ENCODE measurements at places on chromosomes 6 and 20.

- DNase-seq, result no peak
Observed at GRCh38 chr6:44575644-44576043, 188.1 kb downstream of the CDC5L start.

DNA sequence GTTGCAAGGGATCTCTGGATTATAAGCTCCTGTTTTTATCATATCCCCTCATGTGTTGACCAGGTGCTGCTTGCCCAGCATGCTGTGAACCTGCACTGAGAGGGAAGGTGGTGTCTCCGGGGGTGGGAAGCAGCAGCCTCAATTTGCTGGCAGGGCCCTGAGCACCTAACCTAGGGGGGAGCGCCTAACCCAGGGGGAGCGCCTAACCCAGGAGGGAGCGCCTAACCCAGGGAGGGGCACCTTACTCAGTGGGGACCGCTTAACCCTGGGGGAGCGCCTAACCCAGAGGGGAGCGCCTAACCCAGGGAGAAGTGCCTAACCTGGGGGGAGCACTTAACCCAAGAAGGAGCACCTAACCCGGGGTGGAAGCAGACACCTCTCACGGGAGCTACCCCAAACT lies 83.3 kb upstream of the QKI start:
- DNase-seq, result no peak

DNA sequence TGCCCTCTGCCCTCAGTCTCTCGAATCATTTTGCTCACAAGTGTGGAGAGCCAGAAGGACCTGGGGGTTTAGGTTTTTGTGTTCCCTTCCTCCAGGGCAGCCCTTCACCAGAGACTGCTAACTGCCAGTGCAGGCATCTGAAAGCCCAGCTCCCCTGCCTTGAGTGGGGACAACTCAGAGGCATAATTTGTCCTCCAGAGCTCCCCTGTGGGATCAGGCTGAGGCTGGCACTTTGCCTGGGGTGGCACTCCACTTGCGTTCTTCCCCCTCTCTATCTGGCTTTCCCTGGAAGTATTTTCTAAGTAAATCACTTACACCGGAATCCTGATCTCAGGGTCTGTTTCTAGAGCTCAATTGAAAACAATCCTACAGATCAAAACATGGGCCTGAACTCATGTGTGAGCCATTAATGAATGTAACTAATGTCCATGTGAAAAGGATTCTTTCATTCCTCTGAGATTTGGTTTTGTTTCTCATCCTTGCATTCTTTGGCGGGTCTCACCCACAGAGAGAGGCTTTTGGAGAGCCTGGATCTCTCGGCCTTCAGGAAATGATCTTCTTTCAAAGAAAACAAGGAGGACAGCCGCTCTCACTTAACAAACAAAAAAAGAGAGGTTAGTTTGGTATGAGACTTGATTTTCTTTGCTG lies 125.7 kb upstream of the RIPOR2 start:
- DNase-seq, result no peak

DNA sequence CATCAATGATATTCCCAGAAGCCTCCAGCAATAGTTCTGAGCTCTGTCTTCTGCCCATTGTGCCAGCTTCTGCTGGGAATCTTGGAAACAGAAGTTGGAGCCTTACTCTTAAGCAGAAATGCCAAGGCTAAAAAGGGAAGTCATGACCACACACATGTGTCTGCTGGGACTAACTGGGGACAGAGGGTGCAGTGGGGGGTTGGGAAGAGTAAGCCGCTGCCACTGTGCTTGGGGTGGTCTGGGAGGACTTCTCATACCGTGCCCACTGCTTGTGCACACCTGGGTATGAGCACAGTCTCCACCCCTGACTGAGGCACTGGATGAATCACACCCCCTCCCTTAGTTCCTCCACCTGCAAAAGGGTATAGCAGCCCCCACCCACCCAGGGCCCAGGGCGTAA lies 90.7 kb downstream of the CDC5L start:
- no peak for DNase-seq

DNA sequence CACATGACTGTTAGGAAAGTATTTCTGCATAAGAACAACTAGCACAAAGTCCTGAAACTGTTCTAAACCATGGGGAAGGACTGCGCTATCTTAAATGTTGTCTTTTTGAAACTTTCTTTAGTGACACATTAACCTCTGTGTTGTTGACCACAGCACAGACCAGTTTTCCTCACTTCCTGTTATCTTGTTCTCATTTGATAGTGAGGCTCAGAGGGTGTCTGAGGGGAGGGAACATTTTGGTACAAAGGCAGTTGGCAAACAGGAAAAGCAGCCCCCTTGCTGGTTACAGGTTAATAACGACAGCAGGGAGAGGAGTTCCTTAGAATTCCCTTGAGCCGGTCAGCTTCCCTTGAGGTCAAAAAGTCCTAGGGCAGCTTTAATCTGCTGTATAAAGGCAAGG lies 143.5 kb upstream of the BMP2 start:
- no peak for DNase-seq

GRCh38 chr6:219641-220198 lies 72.6 kb upstream of the DUSP22 start:
- DNase-seq, result no peak

GRCh38 chr6:11232770-11233626 lies 530 bp upstream of the NEDD9 start:
- DNase-seq, result no peak

GRCh38 chr6:14880052-14880451 lies 365.8 kb upstream of the JARID2 start:
- no peak for DNase-seq

GRCh38 chr6:101845621-101846020 lies 452.1 kb downstream of the GRIK2 start:
- no peak for DNase-seq

- DNase-seq, result no peak
Observed at GRCh38 chr20:17912916-17913315, 55.7 kb downstream of the SNX5 start.

- no peak for DNase-seq
Observed at GRCh38 chr20:54716174-54716747, 240.9 kb downstream of the DOK5 start.

DNA sequence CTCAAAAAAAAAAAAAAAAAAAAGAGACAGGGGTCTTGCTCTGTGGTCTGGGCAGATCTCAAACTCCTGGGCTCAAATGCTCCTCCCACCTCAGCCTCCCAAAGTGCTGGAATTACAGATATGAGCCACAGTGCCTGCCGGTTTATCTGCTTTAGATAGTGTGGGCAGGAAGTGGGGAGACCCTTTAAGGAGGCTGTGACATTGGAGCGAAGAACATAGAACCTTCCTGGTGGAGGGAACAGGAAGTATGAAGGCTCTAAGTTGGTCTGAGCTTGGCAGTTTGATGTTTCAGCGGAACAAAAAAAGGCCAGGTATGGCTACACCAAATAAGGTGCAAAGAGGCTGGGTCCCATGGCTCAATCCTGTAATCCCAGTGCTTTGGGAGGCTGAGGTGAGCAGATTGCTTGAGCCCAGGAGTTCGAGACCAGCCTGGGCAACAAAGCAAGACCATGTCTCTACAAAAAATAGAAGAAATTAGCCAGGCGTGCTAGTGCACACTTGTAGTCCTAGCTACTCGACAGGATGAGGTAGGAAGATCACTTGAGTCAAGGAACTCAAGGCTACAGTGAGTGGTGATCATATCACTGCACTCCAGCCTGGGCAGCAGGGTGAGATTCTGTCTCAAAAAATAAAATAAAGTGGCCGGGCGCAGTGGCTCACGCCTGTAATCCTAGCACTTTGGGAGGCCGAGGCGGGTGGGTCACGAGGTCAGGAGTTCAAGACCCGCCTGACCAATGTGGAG lies 8.7 kb upstream of the ZMYND8 start:
- no peak for DNase-seq

DNA sequence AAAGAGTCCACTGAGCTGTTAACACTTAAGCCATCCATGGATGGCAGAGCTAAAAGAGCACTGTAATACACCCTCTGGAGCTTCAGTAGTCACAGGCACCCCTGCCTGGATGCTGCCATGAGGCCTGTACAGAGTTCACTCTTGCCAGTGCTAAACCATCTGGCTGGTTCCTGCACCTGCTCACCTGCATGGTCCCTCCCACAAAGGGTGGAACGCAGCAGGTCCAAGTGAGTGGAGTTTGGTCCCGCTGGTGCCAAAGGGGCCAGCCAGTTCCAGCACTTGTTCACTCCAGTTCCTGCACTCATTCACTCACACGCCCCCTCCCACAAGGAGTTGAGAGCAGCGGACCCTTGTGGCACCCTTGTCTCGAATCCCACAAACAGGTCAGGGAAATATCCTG lies 503.5 kb downstream of the HACE1 start:
- DNase-seq, result no peak

DNA sequence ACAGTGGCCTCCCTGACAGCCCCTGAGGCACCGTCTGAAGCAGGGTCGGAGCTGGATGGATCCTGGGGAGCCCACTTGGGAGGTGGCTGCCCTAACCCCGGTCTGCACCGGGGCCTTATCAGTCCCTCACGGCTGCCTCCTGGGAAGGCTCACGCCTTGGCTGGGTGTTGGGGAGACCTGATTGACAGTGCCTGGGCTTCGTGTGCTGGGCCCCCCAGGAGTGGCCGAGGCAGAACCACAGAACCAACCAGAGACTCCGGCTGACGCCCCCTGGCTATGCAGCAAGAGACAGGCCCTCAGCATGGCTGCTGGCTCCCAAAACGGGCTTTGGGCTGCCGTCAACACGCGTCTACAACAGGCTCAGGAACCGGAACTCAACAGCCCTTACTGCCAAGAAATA lies 219.6 kb downstream of the TAF4 start:
- DNase-seq, result no peak

DNA sequence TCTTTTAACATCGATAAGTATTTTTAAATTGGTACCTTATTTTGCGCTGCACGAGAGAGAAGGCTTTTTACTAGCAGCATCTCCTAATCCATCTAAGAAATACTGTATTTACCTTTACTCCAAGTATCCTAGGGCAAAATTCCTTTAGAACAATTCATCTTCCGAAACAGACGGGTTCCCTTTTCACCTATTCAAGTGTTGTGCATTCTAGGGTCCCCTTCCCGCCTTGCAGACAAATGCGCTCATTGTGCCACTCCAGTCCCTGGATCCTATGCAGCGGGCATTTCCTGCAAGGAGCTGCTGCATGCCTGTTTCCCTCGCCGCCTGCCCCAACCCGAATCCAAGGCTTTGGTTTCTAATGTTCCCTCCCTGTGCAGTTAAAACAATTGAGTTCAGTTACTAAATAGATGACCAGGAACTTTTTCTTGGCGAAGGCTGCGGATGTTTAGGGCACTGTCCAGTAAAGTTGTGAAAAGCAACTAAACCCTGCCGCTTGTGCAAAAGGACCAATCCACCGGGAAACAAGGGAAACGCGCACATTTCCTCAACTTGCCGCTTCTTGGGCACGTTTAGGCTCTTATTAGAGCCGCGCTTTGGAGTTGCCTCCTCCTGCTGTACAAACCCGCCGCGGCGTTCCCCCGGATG lies 556 bp upstream of the SCAF8 start:
- DNase-seq, result peak; percentile 4

- DNase-seq, result no peak
Observed at GRCh38 chr6:34851361-34851760, 36.5 kb downstream of the TAF11 start.

DNA sequence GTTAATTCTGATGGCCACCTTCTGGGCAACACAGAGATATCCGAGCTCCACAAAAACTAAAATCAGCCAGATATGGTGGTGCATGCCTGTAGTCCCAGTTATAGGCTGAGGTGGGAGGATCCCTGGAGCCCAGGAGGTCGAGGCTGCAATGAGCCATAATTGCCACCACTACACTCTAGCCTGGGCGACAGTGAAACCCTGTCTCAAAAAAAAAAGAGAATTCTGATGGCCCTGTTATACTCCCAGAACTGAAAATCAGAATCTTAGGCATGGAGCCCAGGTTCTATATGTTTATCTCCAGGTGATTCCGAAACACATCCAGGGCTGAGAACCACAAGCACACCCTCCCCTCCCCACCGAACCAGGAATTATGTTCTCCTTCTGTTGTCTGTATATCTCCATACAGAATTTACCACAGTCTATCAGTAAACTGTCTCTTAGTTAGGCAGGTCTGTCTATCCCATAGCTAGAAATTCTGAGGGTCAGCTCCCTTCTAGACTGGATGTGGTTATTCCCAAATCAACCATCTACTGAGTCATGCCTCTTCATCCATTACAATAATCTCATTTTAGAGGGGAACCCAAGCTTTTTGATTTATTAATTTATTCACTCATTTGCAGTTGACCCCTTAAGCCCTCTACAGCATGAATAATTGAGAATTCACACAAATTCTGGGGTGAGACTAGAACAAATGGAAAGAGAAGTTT lies 24.8 kb upstream of the CCND3 start:
- no peak for DNase-seq

- DNase-seq, result no peak
Observed at GRCh38 chr6:82607998-82608725, 244.5 kb downstream of the TPBG start.

- no peak for DNase-seq
Observed at GRCh38 chr20:41717483-41717882, 99.3 kb upstream of the CHD6 start.

DNA sequence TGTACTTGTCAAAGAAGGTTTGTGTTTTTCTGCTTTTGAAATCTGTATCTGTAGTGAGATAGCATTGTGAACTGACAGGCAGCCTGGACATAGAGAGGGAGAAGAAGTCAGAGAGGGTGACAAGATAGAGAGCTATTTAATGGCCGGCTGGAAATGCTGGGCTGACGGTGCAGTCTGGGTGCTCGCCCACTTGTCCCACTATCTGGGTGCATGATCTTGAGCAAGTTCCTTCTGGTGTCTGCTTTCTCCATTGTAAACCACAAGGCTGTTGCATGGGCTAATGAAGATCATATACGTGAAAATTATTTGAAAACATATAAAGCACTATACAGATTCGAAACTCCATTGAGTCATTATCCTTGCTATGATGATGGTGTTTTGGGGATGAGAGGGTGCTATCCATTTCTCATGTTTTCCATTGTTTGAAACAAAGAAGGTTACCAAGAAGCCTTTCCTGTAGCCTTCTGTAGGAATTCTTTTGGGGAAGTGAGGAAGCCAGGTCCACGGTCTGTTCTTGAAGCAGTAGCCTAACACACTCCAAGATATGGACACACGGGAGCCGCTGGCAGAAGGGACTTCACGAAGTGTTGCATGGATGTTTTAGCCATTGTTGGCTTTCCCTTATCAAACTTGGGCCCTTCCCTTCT lies 18.4 kb downstream of the CD83 start:
- DNase-seq, result no peak

- DNase-seq, result no peak
Observed at GRCh38 chr6:148323344-148323743, 19.3 kb upstream of the SASH1 start.

DNA sequence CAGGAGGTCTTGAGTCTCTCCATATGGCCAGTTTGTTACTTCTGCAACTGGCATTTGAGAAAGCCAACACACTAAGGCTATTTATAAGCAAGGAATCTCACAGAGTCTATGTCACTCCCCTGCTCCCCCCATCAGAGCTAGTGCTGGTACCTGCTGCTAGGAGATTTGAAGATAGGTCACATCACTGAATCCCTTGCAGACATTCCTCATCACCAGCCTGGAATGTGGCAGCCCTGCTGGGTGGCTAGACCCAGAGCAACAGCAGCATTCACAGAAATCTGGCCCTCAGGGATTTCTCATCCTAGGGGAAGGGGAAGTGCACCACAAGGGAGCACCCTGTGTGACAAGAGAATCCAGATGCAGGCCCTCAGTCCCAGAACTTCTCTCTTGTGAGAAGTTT lies 672.1 kb downstream of the HACE1 start:
- no peak for DNase-seq

All from CD4-positive, alpha-beta memory T cell (primary cell).